ENCODE measurements at places on chromosomes 11 and 22. TPM values are rescaled to one million over a fixed set of nuclear protein-coding genes. Genes with fewer than 3 reads are reported as not detected.

SMC1B gene
- polyA plus RNA-seq: not detected

USP28 gene
- polyA plus RNA-seq: 22.8 TPM

CHRM1 gene
- not detected for polyA plus RNA-seq

KCNJ5 gene
- polyA plus RNA-seq: not detected

ISX gene
- not detected for polyA plus RNA-seq

PYGM gene
- 0.43 TPM for polyA plus RNA-seq

YPEL4 gene
- polyA plus RNA-seq: not detected

TMEM132A gene
- polyA plus RNA-seq: not detected

TMEM135 gene
- polyA plus RNA-seq: 9.8 TPM

UBQLN3 gene
- not detected for polyA plus RNA-seq

CCND1 gene
- 0.17 TPM for polyA plus RNA-seq

CHEK1 gene
- polyA plus RNA-seq: 4.4 TPM

WT1 gene
- not detected for polyA plus RNA-seq

ACTN3 gene
- polyA plus RNA-seq: not detected

DRICH1 gene
- not detected for polyA plus RNA-seq

PRRG4 gene
- polyA plus RNA-seq: not detected

ZC3H7B gene
- 1.3 TPM for polyA plus RNA-seq

MS4A14 gene
- not detected for polyA plus RNA-seq

TCN1 gene
- polyA plus RNA-seq: not detected

FGF3 gene
- not detected for polyA plus RNA-seq

APOA5 gene
- polyA plus RNA-seq: not detected

CASP1 gene
- 208 TPM for polyA plus RNA-seq

SLC22A25 gene
- not detected for polyA plus RNA-seq

IFITM2 gene
- polyA plus RNA-seq: 1,701 TPM

FOLR3 gene
- polyA plus RNA-seq: 0.32 TPM

APOA4 gene
- not detected for polyA plus RNA-seq

OR10G8 gene
- not detected for polyA plus RNA-seq

SCT gene
- polyA plus RNA-seq: not detected

HBE1 gene
- polyA plus RNA-seq: not detected

POLR3H gene
- 12.1 TPM for polyA plus RNA-seq

CDKN1C gene
- polyA plus RNA-seq: 1.2 TPM

SYCE3 gene
- not detected for polyA plus RNA-seq

RFPL3 gene
- not detected for polyA plus RNA-seq

SLC17A6 gene
- not detected for polyA plus RNA-seq

YAP1 gene
- not detected for polyA plus RNA-seq

QSER1 gene
- polyA plus RNA-seq: 0.95 TPM

TRIM66 gene
- polyA plus RNA-seq: 0.48 TPM

SEPTIN3 gene
- polyA plus RNA-seq: 0.39 TPM

GPHA2 gene
- polyA plus RNA-seq: not detected

TSPAN32 gene
- polyA plus RNA-seq: 60.7 TPM

AGBL2 gene
- 1.3 TPM for polyA plus RNA-seq

C11orf21 gene
- 16.8 TPM for polyA plus RNA-seq

CYB5R2 gene
- not detected for polyA plus RNA-seq

MMP8 gene
- polyA plus RNA-seq: not detected

SCGB1C1 gene
- not detected for polyA plus RNA-seq

EXPH5 gene
- polyA plus RNA-seq: 0.96 TPM

RAB36 gene
- 0.61 TPM for polyA plus RNA-seq

KCNA4 gene
- not detected for polyA plus RNA-seq

MS4A7 gene
- 0.40 TPM for polyA plus RNA-seq

ANO5 gene
- polyA plus RNA-seq: not detected

RAG2 gene
- polyA plus RNA-seq: not detected

ADAMTS8 gene
- polyA plus RNA-seq: not detected

Measured in CD4-positive, CD25-positive, alpha-beta regulatory T cell (primary cell).